ENCODE measurements at places on chromosomes 16 and 17. TPM values are rescaled to one million over a fixed set of nuclear protein-coding genes. Genes with fewer than 3 reads are reported as not detected.

The PERCC1 gene
- total RNA-seq = 0.18 TPM

The DPEP3 gene
- total RNA-seq = not detected

The FAM234A gene
- total RNA-seq = 128 TPM

- DNase-seq = no peak
Measured at GRCh38 chr17:60968266-60968665, 290.6 kb downstream of the BCAS3 start.

The GPRC5C gene
- 125 TPM for total RNA-seq

The TLE7 gene
- not detected for total RNA-seq

The C16orf89 gene
- total RNA-seq = 0.49 TPM

- peak; percentile 39 for DNase-seq
Measured at GRCh38 chr16:4244254-4245076, 2.6 kb upstream of the SRL start.

DNA sequence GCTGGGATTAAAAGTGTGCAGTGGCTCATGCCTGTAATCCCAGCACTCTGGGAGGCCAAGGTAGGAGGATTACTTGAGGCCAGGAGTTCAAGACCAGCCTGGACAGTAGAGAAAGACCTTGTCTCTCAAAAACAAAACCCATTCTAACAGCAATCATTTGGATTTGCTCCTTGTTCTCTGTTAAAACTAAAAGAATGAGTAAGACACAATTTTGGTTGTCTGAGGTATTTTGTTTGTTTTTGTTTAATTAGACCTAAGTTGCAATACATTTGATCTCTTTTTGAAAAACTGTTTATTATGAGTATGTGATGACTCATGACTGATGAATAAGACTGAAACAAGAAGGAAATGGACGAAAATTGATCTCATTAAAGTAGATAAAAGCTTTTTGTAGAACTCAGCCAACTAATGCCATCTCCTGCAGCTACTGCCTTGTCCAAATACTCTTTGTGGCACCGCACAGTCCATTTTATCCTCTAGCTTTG is 29.0 kb downstream of the GLG1 start:
- no peak for DNase-seq

- DNase-seq = peak; percentile 36
Measured at GRCh38 chr16:89615596-89616090, 2.2 kb downstream of the DPEP1 start.

The PLXDC1 gene
- total RNA-seq = 25.0 TPM

GRCh38 chr17:49707246-49707607 is 537 bp downstream of the SLC35B1 start:
- DNase-seq = no peak

- no peak for DNase-seq
Measured at GRCh38 chr16:21647562-21648164, 4.7 kb downstream of the IGSF6 start.

- DNase-seq = peak; percentile 69
Measured at GRCh38 chr16:58563235-58563634, 47.9 kb downstream of the SETD6 start.

The JUP gene
- total RNA-seq = 296 TPM

- peak; percentile 76 for DNase-seq
Measured at GRCh38 chr17:7440113-7440833, 961 bp downstream of the FGF11 start.

The HSD17B2 gene
- not detected for total RNA-seq

The HES7 gene
- total RNA-seq = 6.2 TPM

- no peak for DNase-seq
Measured at GRCh38 chr16:30866031-30866430, 27.8 kb downstream of the BCL7C start.

All from cardiac muscle cell (in vitro differentiated cells and primary cell).